Smooth muscle cell of bladder (primary cell): ENCODE measurements at places on chromosomes 3 and 15. TPM values are rescaled to one million over a fixed set of nuclear protein-coding genes. Genes with fewer than 3 reads are reported as not detected.

The KAT2B gene
- total RNA-seq: 5.3 and 5.9 TPM in 2 replicates

The A4GNT gene
- total RNA-seq: not detected in 2 replicates

The PFKFB4 gene
- total RNA-seq: 6.0 and 29.4 TPM in 2 replicates

The C3orf52 gene
- total RNA-seq: 5.7 and 10.5 TPM in 2 replicates

The SPATA12 gene
- total RNA-seq: not detected in 2 replicates

The DAZL gene
- total RNA-seq: not detected in 2 replicates

The TUBGCP4 gene
- 9.1 and 9.8 TPM in 2 replicates for total RNA-seq

The CCDC54 gene
- not detected in 2 replicates for total RNA-seq

The TEX9 gene
- 3.1 and 3.8 TPM in 2 replicates for total RNA-seq

The ZBED2 gene
- total RNA-seq: 0.28 TPM in 1 of 2 replicates, not detected in the other

The SLCO2A1 gene
- total RNA-seq: under 0.01 TPM in 2 replicates

The PRR20G gene
- not detected in 2 replicates for total RNA-seq

The VEPH1 gene
- 83.7 and 98.0 TPM in 2 replicates for total RNA-seq

The ZNF385D gene
- total RNA-seq: 0.09 and 0.14 TPM in 2 replicates

The PP2D1 gene
- not detected in 2 replicates for total RNA-seq

The MNS1 gene
- total RNA-seq: 0.65 and 1.1 TPM in 2 replicates

The SAXO2 gene
- total RNA-seq: 0.65 and 3.1 TPM in 2 replicates

The SMCO1 gene
- not detected in 2 replicates for total RNA-seq

The CNTN3 gene
- 0.28 and 2.4 TPM in 2 replicates for total RNA-seq

The GRK7 gene
- total RNA-seq: 0.09 TPM in 1 of 2 replicates, not detected in the other

The PML gene
- total RNA-seq: 17.2 and 21.2 TPM in 2 replicates

The SPSB4 gene
- not detected in 2 replicates for total RNA-seq

The PIGX gene
- 15.5 and 20.1 TPM in 2 replicates for total RNA-seq

The TRPM1 gene
- total RNA-seq: not detected in 2 replicates

The TMEM108 gene
- not detected in 2 replicates for total RNA-seq

The SPINK8 gene
- total RNA-seq: not detected in 2 replicates

The RLBP1 gene
- not detected in 2 replicates for total RNA-seq

The OR4F15 gene
- total RNA-seq: not detected in 2 replicates

The IP6K2 gene
- 38.3 and 39.1 TPM in 2 replicates for total RNA-seq

The ULK4 gene
- 7.8 and 12.8 TPM in 2 replicates for total RNA-seq

The ATP10A gene
- total RNA-seq: 5.3 and 10.4 TPM in 2 replicates

The PLSCR2 gene
- not detected in 2 replicates for total RNA-seq

The TRIM42 gene
- not detected in 2 replicates for total RNA-seq

The CADM2 gene
- total RNA-seq: not detected in 2 replicates

The ARL14 gene
- total RNA-seq: not detected in 2 replicates

The CLCN2 gene
- 3.0 and 3.3 TPM in 2 replicates for total RNA-seq

The SYNPR gene
- total RNA-seq: not detected in 2 replicates

The GPR149 gene
- not detected in 2 replicates for total RNA-seq

The NAALADL2 gene
- 12.9 and 13.7 TPM in 2 replicates for total RNA-seq

The RNU5B-1 gene
- not detected in 2 replicates for total RNA-seq

The GOLGA6A gene
- total RNA-seq: 0.14 TPM in 1 of 2 replicates, not detected in the other

The CASR gene
- total RNA-seq: not detected in 2 replicates

The EOMES gene
- under 0.01 TPM in 1 of 2 replicates, not detected in the other for total RNA-seq
